Uterus (tissue), 4 donors: ENCODE measurements at places on chromosomes 1 and 21.

DNA sequence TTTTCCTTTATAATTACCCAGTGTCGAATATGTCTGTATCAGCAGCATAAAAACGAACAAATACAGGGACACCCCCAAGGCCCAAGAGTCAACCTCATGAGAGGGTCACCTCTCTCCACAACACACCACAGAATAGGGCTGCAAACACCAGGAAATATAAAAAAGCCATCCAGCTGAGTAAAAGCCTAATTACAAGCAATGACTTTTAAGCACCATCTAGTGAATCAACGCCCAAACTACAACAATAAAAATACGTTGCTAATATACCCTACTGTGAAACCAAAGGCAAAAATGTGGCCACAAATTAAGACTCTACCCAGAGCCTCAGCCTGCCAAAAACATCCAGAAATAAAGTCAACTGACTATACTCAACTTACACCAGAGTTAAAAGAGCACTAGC, 817.9 kb upstream of the NEGR1 start:
- no peak for DNase-seq

DNA sequence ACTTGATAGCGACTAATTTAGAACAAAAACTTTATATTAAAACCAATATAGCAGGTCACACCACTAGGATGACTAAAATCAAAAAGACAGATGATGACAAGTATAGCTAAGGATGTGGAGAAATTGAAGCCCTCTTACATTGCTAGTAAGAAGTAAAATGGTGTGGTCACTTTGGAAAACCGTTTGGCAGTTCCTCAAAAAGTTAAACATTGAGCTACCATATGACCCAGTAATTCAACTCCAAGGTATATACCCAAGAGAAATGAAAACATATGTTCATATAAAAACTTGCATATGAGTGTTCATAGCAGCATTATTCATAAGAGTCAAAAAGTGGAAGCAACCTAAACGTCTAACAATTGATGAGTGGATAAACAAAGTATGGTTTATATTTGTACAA, 13.0 kb upstream of the SERINC2 start:
- no peak for DNase-seq

GRCh38 chr1:154270833-154271232, 1.6 kb upstream of the HAX1 start:
- no peak for DNase-seq

DNA sequence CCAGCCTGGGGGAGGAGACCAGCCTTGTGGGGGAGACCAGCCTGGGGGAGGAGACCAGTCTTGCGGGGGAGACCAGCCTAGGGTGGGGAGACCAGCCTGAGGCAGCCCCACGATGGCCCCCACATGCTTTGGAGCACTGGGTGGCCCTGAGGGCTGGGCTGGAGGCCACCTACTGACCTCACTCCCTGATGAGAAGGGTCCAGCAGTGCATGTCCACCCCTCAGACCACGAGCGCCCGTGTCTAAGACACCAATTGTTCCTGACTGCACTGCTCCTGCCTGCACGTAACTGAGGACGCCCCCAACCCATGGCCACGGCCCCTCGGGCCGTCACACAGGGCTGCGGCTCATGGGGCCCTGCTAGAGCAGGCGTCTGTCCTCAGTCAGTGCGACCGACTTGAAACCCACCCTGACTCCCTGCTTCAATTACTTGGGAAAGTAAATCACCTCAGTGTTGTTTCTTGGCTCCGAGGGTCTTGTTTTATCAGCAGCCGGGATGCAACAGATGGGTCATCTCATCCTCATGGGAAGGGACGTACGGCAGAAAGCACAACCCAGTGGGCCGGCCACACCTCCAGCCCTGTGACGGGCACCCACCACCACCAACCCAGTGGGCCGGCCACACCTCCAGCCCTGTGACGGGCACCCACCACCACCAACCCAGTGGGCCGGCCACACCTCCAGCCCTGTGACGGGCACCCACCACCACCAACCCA, at the start of gene SPATC1L:
Gene SPATC1L (minus strand): TSS at position 550 of the 715 bp plus-strand sequence. CDS start 1,643 bp downstream, outside the sequence.
- DNase-seq: peak; percentile 76
